ENCODE measurements at places on chromosomes 16 and 17.

- DNase-seq: no peak
Observed at GRCh38 chr16:2497695-2498484, 15.9 kb upstream of the ATP6V0C start.

DNA sequence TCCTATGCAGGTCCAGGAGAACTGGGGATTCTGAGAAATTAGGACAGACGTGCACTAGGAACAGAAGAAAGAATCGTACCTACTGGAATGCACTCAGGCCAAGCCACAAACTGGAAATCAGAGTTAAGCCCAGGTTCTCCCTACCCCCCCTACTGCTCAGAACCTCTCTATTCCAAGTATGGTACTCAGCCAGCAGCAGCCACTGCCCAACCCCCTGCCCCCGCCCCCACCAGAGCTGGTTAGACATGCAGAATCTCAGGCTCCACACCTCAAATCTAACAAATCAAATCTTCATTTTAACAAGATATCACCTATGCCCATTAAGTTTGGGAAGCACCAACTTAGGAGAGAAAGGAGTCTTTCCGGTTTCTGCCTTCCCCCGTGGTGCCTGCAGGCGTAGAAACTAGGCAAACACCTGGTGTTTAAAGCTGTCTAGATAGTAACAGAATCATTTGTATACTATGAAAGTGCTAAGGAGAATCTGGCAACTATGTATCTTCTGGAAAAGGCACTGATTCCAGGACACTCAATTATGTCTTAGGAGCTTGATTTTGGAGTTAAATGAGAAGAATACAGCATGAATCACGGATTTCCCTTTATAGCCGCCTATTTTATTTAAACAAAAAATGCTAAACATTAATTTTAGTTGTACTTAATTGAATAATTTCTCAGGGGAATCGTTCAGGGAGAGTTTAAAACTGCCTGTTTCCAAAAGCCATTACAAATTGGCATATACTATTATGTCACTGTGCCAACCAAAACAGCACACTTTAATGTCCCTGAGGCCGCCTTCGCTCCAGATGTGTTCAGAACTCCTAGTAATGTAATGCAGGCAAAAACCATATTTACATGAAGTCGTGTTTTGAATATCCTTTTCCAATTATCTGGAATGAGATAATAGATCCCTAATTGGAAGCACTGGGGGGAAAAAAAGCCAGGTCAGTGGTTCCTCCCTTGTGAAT lies 166.5 kb downstream of the STX8 start:
- DNase-seq: no peak

GRCh38 chr16:19696328-19696727 lies 21.7 kb downstream of the KNOP1 start:
- no peak for DNase-seq

- DNase-seq: no peak
Observed at GRCh38 chr17:41439375-41439774, 1.4 kb downstream of the KRT38 start.

DNA sequence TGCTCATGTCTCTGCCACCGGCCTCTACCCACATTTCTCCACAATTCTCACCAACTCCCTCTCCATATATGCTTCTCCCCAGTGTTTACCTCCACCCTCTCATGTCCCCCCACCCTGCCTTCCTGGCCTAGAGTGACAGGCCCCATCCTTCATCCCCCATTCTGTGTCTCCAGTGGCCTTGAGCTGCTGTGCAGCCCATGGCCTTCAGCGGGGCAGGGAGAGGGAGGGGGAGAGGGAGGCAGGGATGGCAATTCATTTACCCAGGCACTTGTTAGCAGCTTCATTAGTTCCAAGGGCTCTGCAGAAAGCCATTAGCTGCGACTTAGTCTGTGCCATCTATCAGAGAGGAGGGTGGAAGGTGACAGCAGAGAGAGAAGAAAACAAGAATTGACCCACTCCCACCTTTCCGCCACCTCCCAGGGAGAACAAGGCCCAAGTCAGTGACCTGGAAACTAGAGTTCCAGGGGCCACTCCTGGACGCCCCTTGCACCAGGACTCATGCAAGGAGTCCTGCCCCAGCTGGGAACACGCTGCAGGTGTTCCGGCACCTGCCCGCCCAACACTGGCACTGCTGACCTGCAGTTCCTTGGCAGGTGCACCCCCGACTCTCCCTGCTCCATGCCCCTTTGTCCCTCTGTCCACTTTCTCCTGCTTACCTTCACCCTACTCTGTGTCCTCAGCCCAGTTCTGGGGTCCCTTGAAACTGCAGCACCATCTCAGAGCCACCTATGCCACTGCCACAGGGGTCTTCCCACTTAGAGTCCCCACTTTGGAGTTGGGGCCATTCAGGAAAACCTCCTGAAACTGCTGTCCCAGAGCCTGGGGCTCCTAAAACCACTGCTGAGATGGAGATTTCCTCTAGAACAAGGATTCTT lies 23.5 kb upstream of the PYY start:
- no peak for DNase-seq

GRCh38 chr16:22123146-22123545 lies 30.8 kb downstream of the VWA3A start:
- DNase-seq: no peak

DNA sequence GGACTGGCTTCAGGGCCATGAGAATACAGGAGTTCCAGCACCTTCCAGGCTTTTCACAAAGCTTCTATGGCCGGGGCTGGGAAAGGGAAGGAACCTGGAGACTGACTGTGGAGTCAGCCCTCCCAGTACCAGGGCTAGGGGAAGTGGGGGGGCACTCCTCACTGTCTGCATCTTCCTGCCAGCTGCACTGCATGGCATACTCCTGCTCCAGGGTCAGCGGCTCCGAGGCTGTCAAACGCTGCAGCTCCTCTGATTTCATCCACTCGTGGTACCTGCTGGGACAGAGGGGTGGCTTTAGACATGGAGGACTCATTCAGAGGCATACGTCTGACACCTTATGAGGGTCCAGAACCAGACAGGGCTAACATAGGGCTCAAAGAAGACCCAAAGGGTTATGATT lies 2.7 kb downstream of the NAT9 start:
- no peak for DNase-seq

DNA sequence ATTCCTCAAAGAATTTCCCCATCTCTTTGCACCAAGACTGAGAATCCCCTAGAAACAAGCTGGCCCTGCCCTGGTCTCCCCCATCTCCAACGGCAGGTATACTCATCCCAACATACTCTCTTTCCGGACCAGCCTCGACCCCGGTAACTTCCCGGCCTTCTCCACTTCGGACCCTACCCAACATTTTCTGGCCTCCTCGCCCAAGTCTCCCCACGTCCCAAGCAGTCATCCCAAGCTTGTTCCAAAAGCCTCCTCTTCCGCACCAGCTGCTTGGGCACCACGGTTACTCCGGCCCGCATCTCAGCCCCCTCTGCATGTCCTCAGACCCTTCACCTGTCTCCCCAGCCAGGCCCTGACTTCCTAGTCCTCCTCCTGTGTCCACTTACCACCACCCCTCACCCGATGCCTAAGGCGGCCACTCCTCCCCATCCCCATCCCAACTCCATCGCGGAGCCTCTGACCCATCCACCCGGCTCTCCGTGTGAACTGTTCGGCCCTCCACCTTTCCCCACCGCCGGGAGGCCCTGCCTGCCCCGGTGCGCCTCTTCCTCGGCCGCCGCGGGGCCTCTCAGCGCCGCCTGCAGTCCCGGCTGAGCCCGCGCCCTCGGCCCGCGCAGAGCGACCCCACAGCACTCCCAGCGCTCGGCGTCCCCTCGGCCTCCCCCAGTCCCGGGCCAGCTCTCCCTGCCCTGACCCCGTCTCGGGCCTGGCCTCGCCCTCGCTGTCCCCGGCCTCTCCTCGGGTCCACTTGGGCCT lies 994 bp downstream of the PITPNA start:
- no peak for DNase-seq

DNA sequence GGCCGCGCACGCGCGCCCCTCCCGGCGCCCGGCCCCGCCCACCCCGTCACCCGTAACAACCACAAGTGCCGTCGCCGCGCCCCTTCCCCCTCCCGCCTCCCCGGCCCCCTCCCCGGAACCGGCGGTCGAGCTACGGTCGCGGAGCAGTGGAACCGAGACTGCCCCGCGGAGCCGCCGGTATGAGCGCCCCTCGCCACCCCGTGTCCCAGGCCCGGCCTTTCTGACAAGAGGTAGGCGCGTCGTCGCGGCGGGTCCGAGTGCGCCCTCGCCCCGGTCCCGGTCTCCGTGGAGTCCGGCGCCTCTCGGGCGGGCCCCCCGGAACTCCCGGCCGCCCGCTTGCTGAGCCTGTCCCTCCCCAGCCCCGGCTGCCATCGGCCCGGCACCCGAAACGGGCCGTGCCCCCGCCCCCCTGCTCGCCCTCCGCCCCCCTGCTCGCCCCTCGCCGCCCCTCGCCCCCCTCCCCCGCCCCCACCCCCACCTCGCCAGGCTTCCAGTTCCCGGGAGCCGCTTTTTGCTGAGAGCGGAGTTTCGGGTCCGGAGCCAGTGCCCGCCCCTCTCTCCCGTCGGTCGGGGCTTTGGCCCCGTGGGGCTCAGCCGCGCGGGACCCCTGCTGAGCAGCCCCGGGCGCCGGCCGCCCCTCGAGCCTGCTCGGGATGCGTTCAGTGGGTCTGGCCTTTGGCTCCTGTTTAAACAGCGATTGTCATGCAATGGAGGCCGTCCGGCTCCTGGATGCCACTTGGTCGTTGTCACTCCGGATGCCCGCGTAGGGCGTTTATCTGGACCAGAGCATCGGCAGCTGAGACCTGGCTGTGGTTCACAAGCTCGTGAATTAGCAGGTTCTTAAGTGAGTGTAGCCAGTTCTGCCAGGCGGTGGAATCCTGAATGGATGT lies at the start of gene SEC14L1:
SEC14L1 (plus strand) TSS at position 92 of the 890 bp plus-strand sequence. CDS start 2,628 bp downstream, outside the sequence.
- DNase-seq: no peak

DNA sequence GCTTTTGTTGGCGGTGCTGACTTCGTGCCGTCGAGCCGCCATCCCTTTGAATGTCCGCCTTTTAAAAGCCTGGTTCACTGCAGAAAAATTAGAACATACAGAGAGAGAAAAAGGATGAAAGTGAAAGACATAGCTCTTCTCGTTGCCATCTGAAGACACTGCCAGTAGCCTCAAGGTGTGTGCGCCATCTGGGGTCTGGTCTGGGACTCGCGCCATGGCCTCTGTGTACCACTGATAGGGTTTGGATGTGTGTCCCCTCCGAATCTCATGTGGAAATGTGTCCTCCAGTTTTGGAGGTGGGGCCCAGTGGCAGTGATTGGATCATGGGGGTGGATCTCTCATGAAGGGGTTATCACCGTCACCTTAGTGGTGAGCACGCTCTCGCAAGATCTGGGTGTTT lies 15.5 kb downstream of the GSE1 start:
- no peak for DNase-seq

DNA sequence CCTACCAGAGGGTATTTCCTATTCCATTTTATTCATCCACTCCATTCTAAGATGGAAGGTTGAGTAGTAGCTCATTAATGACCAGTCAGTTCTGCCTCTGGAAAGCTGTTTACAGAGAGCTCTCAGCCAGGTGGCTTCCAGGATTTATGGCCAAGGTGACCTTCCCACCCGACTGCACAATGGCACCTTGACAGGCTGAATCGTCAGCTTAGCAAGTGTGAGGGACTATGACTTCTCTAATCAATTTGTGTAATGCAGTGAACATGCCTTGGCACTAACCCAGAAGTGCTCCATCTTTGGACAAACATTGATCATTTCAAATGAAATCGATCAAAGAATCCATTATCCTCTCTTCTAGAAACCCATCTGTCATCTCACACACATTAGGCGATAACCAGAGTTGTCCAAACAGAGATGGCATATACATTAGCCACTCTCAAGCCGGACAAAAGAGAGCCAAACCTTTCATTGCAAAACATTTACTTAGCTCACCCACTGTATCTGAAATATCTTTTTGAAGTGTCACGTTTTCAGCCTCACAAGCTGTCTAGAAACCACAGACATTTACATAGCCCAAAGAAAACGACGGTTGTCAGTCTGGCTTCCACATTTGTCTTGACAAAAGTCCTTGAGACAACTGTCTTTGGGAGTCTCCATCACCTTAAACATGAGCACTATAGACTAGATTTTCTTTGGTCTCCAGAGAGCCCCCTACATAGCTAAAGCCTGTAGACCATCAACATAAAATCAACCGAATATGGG lies 35.6 kb downstream of the CLEC3A start:
- no peak for DNase-seq

- no peak for DNase-seq
Observed at GRCh38 chr17:12922120-12922519, 95.7 kb downstream of the ELAC2 start.

- DNase-seq: no peak
Observed at GRCh38 chr17:9350080-9350479, 225.5 kb downstream of the STX8 start.

GRCh38 chr17:18257982-18258355 lies 569 bp downstream of the FLII start:
- no peak for DNase-seq

GRCh38 chr17:31111183-31111582 lies 16.4 kb downstream of the NF1 start:
- no peak for DNase-seq

DNA sequence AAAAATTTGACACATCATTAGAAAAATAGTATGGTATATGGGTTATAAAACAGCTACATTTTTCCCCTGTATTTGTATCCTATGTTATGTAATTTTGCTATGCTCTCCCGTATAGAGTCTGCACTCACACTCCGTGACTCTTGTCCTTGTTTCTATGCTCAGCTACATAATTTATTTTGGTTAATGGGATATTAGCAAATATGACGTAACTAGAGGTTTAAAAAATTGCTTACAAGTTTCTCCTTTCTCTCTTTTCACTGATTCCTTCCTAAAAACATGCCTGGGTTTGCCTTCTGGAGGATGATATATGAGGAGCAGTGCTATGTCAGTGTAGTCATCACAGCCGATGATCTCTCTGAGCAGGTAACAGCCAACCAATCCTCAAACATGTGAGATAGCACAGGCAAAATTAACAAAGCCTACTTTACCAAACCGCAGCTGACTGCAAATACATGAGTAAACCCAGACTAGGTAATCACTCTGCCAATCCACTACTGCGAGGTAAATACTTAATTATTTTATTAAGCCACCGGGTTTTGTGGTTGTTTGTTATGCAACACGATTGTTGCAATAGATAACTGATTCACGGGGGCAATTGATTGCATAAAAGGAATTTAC lies 126.9 kb downstream of the KIF2B start:
- DNase-seq: no peak
